ENCODE measurements at places on chromosomes 12 and 14.
A peak's percentile ranks its signal among the peaks of the same experiment; 100 is the strongest.

DNA sequence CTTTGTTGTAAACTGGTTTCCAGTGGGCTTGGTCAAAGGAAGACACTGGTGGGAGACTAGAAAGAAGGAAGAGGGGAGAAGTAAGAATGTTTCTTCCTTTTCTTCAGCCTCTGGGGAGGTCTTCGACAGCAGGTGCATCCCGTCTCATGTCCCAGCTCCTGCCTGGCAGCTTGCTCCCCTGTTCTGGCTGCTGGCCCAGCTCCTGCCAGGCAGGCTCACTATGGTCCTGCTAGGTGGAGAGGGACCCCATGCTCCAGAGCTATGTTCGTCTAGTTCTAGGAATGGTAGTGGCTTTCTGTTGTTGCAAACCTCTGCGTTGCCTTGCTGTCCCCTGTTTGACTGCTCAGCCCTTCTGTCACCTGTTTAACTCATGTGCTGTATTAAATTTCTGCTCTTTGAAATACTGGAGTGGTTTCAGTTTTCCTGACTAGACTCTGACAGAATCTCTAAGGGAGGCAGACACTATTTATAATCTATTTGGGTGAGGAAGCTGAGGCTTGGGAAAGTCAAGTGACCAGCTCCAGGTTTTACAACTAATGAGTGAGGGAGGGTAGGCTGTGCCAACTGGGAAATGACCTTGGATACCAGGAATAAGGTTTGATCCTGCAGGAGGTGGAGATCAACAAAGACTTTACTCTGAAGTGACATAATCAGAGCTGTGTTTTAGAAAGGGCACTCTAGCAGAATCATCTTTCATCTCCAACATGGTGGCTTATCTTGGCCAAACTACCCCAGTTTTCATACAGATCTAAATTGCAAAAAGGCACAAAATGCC is 94.7 kb upstream of the DDHD1 start:
- DNase-seq, result no peak

- DNase-seq, result no peak
Measured at GRCh38 chr12:131164096-131164872, 210.6 kb downstream of the ADGRD1 start.

GRCh38 chr14:101563654-101564443 is 2.6 kb downstream of the DIO3 start:
- no peak for DNase-seq

DNA sequence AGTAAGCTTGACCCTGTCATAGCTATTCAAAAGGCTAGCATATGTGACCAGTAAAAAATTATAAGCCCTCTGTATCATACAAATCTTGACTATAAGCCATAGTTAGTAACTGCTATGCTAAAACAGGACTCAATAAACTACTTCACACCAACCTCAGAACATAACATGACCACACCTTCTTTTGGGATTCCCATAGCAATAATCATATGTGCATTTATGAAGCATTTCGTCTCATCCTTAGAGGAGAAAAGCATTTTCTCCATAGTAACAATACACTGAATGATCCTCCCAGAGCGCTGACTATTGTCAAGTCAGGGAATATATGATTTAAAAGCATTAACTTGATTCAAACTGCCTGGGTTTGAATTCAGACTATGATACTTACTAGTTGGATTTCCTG is 46.2 kb downstream of the GRIN2B start:
- no peak for DNase-seq

- DNase-seq, result peak; percentile 82
Measured at GRCh38 chr12:121287267-121287954, 9.1 kb downstream of the CAMKK2 start.

DNA sequence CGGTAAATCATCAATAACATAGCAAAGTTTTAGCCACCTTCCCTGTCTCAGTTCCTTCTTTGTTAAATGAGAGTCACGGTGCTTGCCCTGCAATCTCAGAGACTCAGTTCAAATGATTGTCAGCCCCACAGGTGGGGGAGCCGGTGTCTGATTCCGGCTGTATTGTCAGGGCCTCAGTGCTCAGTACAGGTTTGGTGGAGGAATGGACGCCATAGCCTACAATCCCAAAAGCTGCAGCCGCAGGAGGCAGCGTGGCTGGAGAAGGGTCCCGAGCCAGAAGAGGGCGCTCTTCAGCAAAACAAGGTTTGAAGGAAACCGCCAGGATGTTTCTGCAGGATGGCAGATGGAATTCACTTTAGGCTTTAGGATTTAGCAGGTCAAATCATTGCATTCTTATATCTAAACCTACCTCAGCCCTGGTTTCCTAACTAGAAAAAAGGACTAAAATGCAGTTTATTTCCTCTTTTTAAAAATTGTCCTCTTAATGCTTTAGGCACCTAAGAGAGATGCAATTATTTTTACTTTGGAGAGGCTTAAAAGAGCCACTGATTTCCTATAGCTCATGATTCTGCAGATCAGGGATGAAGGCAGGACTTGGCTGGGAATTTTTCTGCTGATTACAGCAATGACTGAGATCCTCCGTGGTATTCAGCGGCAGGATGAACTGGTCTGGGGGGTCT is 29.2 kb downstream of the FOS start:
- peak; percentile 88 for DNase-seq

- no peak for DNase-seq
Measured at GRCh38 chr12:98295681-98296080, 219.7 kb upstream of the TMPO start.

DNA sequence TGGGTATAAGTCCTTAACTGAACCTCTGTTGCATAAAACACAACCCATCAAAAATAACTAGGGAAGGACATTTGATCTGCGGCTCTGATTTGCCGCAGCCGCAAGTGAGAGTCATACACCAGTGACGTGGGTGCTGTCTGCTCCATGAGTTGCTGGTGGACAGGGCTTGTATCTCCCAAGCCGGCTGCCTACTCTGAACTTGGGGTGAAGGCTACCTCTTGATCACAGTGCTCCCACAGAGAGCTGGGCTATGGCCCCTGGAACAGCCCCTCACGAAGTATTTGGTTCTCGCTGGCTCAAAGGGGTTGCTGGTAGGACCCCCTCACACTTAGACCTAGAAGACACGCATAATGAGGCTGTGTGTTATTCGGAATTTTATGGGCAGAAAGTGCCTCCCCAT is 118.8 kb downstream of the TMEM132C start:
- DNase-seq, result no peak

DNA sequence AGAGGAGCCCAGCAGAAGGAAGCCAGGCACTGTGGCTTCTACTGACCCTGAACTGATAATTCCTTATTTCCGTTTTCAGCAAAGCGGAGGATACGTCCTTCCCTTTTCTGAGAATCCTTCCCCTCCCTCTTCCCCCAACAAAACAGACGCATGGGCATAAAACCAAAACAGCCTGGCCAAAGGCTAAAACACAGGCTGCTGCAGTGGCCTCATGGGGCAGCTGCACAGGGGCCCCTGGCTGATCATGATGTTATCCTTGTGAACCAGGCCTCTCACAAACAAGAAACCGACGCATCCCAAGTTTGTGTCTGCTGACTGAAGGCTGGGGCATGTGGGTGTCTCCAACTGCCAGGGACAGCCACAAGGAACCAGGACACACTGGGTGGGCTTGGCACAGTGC is 23.4 kb upstream of the STON2 start:
- DNase-seq, result peak; percentile 53

DNA sequence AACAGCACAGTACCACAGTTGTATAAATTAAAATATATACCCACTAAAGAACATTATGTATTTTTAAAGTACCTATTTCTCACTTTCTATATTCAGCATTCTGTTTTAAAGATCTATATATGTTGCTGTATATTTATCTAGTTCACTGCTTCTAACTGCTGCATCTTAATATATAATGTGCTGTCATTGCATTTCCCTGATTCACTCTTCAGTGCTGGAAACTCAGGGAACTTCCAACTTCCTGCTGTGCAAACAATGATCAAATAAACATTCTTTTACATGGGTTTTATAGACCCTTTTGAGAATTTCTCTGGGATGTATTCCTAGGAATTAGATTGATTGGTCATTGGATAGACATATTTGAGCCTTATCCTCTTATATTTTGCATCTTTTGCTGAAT is 379.1 kb downstream of the APAF1 start:
- peak; percentile 29 for DNase-seq

DNA sequence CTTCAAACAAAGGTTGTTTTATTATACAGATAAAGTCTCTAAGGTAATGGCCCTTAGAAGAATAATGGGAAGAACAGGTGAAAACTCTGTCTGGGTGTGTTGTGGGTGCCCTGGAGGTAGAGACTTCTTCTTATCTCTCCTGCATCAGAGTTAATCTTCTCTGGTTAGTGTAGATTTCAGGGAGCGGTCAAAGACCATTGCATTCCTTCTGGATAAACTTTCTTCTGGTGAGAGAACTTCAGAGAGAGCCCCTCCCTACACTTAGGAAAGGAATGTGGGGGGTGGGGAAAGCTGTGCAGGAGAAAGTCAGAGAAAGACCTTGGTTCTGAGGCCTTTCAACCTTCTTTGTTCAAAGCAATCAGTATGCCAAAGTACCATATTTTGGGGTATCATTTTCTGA is 658.5 kb downstream of the DIO2 start:
- DNase-seq, result no peak

GRCh38 chr12:72974954-72975555 is 702.9 kb downstream of the TRHDE start:
- no peak for DNase-seq

- peak; percentile 55 for DNase-seq
Measured at GRCh38 chr12:89348894-89349699, 3.2 kb downstream of the DUSP6 start.

DNA sequence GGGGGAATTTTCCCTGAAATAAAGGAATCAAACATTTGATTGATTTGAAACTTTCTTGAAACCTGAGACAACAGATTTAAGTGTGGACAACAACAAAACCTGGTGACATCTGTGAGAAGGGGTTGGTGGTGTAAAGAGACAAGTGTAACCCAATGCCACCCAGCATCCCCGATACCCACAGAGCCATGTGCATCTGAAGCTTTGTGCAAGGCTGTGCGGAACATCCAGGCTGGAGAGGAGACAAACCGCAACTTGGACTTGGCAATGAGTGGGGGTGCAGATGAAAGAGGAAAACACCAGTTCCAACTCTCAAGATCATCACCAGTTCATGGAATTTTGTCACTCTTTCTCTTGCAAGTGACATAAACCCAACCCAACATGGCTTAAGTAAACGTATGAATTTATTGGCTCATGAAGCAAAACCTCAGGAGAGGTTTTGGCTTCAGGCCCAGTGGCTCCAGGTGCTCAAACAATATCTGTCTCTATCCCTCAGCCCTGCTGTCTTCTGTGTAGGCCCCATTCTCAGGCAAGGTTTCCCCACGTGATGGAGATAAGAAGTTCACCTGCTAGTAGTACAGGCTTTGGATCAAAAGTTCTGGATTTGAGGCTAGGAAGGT is 55.2 kb upstream of the NTF3 start:
- DNase-seq, result no peak

- DNase-seq, result no peak
Measured at GRCh38 chr12:48643011-48643410, 39.0 kb downstream of the KANSL2 start.

DNA sequence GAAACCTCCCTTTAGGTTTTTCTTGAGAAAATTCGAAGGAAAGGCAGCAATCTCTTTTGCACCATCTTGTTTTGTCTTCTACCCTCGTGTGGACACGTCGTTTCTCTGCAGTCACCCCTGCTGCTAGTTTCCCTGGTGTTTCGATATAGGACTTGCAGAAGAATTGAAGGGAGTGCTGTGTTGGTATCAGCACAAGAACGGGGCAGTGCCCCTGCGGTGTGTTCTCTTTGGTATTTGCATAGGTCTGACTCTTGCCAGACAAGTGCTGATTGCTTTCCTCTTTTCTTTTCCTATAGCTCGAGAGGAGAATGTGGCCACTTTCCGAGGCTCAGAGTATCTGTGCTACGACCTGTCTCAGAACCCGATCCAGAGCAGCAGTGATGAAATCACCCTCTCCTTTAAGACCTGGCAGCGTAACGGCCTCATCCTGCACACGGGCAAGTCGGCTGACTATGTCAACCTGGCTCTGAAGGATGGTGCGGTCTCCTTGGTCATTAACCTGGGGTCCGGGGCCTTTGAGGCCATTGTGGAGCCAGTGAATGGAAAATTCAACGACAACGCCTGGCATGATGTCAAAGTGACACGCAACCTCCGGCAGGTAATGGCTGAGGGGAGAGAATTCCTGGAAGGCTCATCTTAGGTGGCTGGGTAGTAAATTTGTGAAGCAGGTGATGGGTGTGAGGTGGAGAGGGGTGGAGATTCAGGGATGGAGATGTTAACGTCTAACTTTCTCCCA is 474.8 kb downstream of the NRXN3 start:
- DNase-seq, result no peak

- DNase-seq, result peak; percentile 68
Measured at GRCh38 chr14:89425931-89426330, 8.9 kb upstream of the FOXN3 start.

GRCh38 chr12:122969676-122970075 is 3.4 kb upstream of the ABCB9 start:
- DNase-seq, result no peak

GRCh38 chr12:7078163-7078562 is 14.1 kb downstream of the C1R start:
- DNase-seq, result no peak

- DNase-seq, result no peak
Measured at GRCh38 chr12:55757701-55758100, 14.8 kb downstream of the GDF11 start.

GRCh38 chr12:102503056-102503681 is 22.8 kb upstream of the IGF1 start:
- peak; percentile 72 for DNase-seq

GRCh38 chr12:42669553-42669952 is 80.0 kb upstream of the PRICKLE1 start:
- no peak for DNase-seq

DNA sequence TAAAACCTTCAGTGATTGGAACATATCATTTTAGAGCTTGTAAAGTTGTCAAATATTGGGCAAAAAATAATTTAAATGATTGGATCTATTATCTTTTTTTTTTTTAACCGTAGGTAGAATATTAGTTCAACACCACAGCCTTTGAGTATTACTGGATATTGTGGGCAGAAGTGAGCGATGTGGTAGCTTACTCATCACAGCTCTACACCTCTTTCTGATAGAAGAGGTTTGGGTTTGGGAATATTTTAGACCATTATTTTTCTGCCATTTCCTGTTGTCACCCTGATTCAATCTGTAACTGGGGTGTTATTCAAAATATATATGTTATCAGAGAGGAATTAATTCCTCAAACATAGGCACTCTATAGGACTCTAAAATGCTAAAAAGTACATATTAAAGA is 34.8 kb upstream of the SLC38A2 start:
- DNase-seq, result no peak
